ENCODE measurements at places on chromosomes 4 and X. TPM values are rescaled to one million over a fixed set of nuclear protein-coding genes. Genes with fewer than 3 reads are reported as not detected.

FGFR3 gene
- 1.8 TPM for total RNA-seq

NONO gene
- total RNA-seq: 464 TPM

KLF8 gene
- total RNA-seq: 0.03 TPM

SUPT20HL2 gene
- not detected for total RNA-seq

MAGEB10 gene
- not detected for total RNA-seq

LINC00632 gene
- total RNA-seq: 1.3 TPM
